Activated naive CD4-positive, alpha-beta T cell (primary cell): ENCODE measurements at places on chromosomes 5 and 9.

GRCh38 chr9:12091865-12092527 lies 601.2 kb upstream of the TYRP1 start:
- no peak for DNase-seq

- DNase-seq, result no peak
These were observed 44.1 kb upstream of the SUB1 start for GRCh38 chr5:32541241-32541640.

DNA sequence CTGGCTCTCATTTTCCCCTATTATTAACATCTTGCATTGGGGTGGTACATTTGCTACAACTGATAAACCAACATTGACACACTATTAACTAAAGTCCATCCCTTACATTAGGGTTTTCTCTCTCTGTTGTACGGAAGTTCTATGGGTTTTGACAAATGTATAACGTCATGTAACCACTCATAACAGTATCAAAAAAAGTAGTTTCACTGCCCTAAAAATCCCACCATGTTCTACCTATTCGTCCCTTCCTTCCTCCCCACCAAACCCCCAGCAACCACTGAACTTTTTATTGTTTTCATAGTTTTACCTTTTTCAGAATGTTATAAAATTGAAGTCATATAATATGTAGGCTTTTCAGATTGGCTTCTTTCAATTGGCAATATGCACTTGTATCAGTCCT lies 40.1 kb downstream of the MLLT3 start:
- DNase-seq, result no peak

DNA sequence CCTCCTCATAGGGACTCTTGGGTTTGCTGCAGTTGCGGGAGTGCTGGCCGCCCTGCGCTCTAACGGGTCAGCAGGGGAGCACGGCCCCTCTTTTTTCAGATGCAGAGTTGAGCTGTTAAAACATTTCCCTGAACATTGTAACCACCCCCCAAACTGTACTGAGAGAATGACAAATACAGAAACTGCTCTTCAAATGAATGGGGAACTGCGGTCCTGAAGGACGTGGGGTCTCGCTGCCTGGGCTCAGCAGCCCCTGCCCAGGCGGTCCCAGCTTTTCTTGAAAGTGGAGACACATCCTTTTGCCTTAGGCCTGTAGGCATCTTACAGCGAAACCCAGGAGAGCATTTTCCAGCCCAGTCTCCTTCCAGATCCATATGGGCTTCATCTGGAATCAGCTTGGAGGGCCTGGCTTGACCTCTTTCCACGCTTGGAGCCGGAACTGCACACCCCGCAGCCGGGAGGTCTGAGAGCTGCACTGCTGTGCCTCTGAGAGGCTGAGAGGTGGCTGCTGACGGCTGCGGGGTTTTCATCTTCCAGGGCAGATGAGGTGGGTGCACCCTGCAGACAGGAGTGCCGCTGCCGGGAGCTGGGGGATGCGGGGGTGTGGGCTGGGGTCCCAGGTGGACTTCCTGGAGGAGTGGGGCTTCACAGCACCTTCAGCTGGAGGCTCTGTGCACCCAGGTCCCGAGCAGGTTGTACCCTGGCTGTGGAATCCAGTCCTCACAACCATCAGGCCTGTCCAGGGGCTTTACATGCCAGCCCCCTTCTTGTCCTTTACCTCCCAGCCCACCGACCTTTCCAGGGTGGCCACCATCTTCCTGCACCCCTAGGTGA lies 1.2 kb upstream of the AGPAT2 start:
- no peak for DNase-seq

GRCh38 chr5:159657298-159657697 lies 259.0 kb upstream of the ADRA1B start:
- DNase-seq, result no peak

DNA sequence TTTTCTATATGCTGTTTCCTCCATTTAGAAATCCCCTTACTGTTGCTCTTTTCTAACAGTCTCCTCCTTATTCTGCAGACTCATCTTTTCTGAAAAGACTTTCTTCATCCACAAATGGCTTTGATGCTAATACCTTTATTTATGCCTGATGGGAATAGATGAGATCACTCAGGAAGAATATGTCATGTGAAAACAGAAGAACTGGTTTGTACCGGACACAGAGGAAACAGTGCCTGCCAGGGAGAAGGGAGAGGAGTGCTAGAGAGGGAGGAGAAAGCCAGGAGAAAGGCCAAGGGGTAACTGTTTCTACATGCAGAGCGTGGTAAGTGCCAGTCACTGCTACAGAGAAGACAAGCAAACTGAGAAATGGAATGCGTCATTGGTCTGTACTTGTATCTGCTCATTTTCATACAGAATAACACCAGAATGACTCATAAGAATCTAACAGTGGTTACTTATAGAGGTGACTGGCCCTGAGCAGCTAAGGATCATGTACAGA lies 45.9 kb upstream of the PJA2 start:
- DNase-seq, result no peak

DNA sequence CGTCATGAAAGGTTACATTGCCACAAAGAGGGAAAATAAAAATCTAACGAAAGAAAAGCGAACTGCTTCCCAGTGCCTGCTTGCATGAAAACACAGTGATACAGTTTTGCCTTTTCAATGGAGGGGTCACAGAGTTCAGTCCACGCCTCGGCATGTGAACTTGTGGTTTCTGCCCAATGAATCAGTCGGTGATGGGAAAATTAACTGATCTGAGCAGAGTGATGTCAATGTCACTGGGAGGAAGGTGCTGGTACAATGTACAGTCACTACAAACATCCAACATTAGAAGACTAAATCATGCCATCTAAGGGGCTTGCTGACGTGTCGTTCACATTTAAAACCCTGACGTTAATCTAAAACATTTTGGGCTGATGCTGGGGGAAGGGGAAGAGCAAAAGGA lies 151.8 kb upstream of the MSX2 start:
- no peak for DNase-seq
